ENCODE measurements at places on chromosomes 7 and 10. TPM values are rescaled to one million over a fixed set of nuclear protein-coding genes. Genes with fewer than 3 reads are reported as not detected.

GRCh38 chr10:10094691-10095090 is 923.0 kb upstream of the CELF2 start:
- no peak for DNase-seq

DNA sequence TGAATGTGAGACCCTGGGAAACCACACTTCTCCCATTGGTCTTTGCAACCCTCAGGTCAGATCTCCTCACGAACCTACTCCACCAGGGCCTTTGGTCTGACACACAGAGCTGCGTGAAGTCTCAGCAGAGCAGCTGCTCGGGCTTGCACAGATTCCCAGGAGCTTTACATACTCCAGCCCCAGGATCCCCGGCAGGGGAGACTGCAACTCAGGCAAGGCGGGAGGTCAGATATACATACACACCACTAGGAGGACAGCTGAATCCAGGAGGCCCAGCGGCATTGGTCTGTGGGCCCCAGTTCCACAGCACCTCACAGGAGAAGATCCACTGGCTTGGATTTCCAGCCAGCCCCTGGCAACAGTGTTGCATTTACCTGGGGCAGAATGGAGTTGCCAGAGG is 239.2 kb downstream of the GPAM start:
- DNase-seq, result no peak

DNA sequence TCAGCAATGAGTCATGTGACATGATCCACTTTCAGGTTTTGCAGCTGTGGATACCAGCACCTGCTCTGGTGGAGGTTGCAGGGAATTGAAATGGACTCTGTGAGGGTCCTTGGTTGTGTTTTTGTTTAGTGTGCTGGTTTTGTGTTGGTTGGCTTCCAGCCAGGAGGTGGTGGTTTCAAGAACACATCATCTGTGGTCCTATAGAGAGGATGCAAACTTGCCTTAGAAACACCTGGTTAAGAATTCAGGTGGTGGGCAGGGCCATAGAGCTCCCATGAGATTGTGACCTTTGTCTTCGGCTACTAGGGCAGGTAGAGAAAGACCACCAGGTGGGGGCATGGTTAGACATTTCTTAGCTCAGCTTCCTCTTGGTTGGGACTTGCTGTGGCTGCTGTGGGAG is 59.2 kb upstream of the CYP2C9 start:
- DNase-seq, result no peak

The ATAD1 gene
- 40.4 TPM for total RNA-seq

The ANK3 gene
- total RNA-seq, result 230 TPM

The TMEM229A gene
- 0.55 TPM for total RNA-seq

The POLR2J3 gene
- total RNA-seq, result 29.8 TPM

DNA sequence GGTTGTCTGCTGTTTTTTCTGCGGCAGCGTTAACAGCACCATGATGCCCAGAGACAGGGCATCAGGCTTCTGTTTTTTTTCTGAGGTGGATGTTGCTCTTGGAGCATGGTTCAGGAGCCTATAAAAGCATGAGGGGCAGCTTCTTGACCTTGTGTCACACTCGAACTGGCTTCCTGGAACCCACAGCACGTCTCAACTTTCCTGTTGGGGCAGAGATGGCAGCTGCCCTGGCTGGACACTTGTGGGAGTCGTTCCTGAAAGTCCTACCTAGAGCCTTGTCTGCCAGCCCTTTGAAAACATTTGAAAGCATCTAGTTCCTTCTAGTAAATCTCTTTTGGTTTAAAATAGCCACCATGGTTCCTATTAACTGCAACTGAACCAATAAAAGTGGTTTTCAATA is 28.9 kb upstream of the PRKAG2 start:
- DNase-seq, result no peak

DNA sequence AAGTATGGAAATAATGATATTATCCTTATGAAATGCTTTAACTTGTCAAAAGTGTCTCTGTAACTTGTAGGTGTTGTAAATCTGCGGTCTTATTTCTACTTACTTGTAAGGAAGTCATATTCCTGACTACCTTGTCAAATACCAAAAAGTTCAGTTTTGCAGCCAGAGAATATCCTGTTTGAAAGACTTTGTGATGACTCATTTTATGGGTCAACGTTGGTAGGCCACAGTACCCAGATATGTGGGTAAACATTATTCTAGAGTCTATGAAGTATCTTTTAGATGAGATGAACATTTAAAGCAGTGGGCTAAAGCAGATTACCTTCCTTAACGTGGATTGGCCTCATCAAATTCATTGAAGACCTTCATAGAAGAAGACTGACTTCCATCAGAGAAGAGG is 195.3 kb downstream of the PPP1R9A start:
- DNase-seq, result no peak

DNA sequence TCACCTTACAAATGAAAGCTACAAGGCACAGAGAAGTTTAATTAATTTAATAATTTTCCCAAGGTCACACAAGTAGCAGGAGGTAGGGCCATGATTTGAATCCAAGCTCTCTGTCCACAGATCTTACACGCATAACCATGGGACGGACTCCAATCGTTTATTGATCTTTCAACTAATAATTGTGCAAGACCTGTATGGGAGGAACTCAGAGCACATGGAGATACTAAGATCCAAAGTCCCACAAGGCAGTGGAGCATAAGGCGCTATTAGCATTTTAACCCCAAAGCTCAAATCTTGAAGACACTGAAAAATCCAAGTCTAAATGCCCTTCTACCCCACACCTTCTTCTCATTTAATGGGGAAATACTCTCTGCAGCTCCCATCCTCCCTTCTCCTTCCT is 143.5 kb downstream of the FGFR2 start:
- DNase-seq, result no peak

DNA sequence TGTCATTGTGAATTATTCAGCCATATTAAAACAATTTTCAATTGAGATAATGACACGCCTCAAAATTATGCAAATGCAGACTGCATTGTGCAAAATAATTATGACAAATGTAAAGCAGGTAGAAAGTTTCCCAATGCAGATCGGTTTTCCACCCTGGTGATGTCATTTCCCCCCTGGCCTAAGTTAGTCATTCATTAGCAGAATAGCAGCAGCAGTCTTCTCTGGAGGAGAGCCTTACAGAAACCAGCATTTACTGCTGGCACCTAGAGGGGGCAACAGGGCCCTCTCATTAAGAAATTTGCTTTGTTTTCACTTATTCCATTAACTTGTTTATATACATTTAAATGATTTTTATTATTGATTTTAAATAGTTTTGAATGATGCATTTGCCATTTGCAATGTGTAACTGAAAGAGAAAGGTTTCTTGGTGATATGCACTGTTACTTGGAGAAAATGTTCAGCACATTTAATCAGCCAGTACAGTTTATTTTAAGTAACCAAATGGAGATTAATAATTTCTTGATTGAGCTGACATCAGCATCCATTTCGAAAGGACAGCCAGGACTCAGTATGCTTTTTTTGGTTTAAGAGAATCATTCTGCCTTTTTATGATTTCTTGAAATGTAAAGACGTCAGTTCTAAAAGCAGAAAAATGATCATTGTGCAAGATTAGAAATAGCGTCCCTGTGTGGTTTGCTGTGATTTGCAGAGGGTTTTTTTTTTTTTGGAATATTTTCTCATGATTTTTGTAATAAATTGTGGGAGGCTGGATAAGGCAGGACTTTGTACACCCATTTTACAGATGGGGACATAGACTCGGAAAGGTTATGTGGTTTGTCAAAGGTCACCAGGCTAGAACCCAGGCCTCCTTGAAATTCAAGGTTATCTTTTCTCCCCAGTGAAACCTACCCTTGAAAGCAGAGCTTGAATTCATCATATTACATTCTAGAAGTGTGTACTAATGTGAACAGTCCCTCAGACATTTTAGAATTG is 3.5 kb downstream of the ARID5B start:
- DNase-seq, result peak; percentile 30

The TMEM236 gene
- 41.8 TPM for total RNA-seq

GRCh38 chr10:27372095-27372494 is 131.5 kb upstream of the ACBD5 start:
- no peak for DNase-seq

- DNase-seq, result peak; percentile 66
Measured at GRCh38 chr10:17029581-17030271, 99.9 kb downstream of the CUBN start.

- DNase-seq, result no peak
Measured at GRCh38 chr7:87816389-87816788, 59.8 kb downstream of the SLC25A40 start.

GRCh38 chr7:117274951-117275350 is 47.9 kb downstream of the WNT2 start:
- no peak for DNase-seq

- DNase-seq, result no peak
Measured at GRCh38 chr7:146661435-146661834, 544.8 kb downstream of the CNTNAP2 start.

DNA sequence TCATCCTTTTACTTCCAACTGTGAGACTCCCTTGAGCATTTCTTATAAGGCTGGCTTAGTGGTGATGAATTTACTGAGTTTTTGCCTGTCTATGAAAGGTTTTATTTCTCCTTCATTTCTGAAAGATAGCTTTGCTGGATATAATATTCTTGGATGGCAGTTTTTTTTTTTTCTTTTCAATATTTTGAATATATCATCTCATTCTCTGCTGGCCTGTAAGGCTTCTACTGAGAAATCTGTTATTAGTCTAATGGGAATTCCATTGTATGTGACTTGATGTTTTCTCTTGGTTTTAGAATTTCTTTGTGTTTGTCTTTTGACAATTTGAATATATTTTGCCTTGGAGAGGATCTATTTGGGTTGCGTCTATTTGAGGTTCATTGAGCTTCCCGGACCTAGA is 22.4 kb downstream of the PHTF2 start:
- no peak for DNase-seq

DNA sequence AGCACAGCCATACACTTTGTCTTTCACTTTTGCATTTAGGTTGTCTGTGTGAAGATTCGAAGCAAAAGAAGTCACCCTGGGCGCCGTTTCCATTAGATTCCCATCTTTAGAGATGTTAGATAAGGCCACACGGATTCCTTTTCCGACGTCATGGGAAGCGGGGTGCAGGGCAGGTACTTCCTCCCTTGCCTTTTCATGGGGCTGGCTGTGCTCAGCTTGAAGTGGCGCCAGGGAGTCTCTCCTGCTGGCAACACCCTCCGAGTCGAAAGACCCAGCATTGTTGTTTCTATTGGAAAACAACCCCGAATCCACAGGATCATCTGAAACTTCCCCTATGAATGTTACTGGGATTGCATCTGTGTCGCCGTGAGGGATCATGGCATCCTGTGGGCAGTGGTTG is 246.4 kb upstream of the GRB10 start:
- DNase-seq, result no peak

DNA sequence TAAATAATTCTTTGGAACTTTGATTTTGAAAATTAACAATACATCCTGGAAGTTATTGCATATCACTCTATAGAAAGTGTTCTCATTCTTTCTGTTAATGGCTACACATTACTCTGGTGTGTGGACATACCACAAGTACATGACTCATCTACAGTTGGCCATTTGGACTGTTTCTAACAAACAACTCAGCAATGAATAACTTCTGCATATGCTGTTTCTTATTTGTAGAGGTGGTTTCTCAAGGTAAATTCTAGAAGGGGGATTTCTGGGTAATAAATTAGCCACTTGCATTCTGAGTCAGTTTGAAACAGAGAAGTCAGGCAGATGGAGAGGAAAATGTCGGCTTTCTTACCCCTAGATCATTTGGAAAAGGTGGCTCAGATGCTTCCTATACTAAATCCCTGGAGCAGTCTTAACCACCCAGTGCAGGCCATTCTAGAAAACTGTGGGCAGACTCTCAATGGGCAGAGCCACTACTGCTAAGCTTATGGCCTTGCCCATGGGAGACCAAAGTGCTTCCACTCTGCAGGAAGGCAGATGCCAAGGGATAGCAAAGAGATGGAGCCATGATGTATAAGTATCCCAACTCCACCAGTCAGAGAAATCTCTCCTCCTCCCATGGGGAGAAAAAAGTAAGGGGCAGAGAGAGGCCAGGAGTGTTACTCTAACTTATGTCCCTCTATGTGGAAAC is 194.0 kb upstream of the PLPP4 start:
- no peak for DNase-seq

DNA sequence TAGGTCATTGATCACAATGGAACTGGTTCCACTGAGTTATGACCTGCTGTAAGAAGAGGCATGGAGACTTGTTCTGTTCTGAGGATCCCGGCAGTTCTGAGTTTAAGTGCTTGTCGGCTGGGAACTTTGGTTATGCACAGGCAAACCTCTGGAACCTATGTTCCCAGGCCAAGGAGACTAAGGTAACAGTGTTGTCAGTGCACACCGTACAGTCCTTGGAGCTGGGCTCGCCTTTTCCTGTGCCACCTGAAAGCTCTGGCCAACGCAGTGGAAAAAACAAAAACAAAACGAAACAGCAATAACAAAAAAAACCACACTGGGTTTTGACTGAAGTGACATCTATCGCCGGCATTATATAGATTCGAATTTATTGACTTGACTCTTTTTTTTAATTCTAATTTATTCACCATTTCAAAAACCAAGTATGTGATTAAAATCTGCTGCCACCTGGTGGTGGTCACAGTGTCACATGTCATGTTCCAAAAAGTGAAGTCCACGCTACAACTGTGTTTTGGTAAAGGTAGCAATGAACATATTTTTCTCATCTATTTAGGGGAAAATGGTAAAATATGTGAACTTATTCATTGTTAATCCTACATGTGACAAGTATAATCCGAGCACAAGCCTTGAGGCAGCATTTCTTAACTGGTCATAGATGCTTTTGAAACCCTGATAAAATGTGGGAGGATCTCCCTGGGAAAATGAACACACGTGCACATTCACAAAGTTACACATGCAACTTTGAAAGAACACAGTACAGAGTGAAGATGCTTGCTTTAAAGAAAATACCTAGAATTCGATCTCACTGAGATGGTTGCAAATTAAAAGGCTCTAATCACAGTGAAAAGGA is 113.8 kb upstream of the PPP2R2D start:
- DNase-seq, result no peak
